Hematopoietic multipotent progenitor cell treated with erythropoietin and hydrocortisone succinate and interleukin-3 and kit ligand, for 6 days (in vitro differentiated cells): ENCODE measurements at places on chromosomes 11 and 22.

GRCh38 chr22:30704978-30705377, 10.3 kb downstream of the OSBP2 start:
- DNase-seq, result no peak

DNA sequence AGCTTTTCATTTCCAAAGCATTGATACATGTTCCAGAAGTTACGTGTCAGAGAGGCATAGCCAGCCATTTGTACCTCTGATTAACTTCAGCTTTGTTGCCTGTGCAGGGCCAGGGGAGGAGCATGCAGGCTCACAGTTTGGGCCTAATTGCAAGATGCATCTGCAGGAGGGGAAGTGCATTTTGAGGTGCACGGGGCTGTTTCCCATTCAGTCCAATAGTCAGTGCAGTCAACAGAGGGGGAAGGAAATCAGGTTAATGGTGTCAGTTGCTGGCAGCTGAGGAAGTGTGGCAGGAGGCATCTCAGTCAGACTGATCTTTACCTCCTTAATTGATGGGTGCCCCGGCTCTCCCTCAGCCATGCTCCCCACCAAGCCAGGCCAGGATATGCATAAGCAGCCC, 39.3 kb downstream of the ABCC8 start:
- no peak for DNase-seq

DNA sequence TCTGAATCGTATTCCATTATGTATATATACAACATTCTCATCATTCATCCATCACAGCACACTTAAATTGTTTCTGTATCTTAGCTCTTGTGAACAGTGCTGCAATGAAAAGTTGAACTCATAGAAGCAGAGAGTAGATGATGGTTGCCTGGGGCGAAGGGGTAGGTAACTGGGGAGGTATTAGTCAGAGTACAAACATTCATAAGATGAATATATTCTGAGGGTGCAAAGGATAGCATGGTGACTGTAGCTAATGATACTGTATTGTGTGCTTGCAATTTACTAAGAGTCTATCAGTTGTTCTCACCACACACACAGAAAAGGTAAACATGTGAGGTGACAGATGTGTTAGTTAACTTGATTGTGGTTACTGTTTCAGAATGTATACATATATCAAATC, 12.6 kb upstream of the RFPL2 start:
- no peak for DNase-seq

- no peak for DNase-seq
These were observed 20.8 kb downstream of the TOB2 start for GRCh38 chr22:41425660-41426365.

DNA sequence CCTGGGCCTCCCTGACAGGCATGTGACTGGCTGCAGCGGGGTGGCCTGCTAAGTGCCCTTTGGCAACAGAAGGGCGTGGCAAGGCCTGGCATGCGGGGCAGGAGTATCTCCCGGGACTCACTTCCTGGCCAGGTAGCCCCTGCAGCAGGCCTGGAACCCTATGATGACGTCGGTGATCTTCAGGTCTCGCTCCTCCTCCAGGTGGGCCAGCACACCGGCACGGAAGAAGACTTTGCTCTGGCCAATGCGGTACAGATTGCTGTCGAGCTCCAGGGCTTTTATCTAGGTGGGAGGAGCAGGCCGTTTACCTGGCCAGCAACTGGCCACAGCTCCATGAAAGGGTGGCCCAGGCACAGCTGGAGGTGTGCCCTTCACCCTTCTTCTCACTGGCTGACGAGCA, 50.9 kb downstream of the APOL1 start:
- no peak for DNase-seq

DNA sequence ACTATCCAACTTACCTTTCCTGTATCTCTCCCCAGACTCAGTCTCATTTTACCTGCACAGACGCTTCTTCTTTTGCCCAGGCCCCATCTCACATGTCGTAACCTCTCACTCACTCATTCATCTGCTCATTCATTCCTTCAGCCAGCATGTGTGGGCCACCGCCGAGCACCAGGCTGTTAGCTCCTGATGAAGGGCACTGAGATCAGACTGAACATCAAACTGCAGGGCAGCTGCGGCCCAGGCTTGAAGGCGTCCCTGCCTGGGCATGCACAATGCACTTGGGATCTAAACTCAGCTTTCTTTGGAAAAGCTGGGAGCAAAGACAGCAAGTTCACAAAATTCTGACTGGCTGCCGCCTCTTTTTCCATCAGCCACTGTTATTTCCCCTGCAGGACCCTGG, 1456.3 kb downstream of the BRD1 start:
- DNase-seq, result no peak

DNA sequence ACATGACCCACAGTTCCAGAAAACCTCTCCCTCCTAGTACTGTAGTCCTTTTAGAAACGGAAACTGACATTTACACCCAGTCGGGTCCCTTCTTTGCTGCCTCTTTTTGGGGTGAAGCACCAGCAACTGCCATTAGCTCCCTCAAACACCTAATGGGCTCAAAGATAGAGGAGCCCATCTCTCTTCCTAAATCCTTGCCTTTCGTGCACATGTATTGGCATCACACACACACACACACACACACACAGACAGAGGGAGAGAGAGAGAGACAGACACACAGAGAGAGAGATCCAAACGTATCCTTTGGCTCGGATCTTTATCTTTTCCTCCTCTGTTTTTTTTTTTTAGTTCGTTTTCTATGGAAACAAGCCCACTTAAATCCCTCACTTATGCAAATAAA, 716 bp downstream of the GRM5 start:
- no peak for DNase-seq

DNA sequence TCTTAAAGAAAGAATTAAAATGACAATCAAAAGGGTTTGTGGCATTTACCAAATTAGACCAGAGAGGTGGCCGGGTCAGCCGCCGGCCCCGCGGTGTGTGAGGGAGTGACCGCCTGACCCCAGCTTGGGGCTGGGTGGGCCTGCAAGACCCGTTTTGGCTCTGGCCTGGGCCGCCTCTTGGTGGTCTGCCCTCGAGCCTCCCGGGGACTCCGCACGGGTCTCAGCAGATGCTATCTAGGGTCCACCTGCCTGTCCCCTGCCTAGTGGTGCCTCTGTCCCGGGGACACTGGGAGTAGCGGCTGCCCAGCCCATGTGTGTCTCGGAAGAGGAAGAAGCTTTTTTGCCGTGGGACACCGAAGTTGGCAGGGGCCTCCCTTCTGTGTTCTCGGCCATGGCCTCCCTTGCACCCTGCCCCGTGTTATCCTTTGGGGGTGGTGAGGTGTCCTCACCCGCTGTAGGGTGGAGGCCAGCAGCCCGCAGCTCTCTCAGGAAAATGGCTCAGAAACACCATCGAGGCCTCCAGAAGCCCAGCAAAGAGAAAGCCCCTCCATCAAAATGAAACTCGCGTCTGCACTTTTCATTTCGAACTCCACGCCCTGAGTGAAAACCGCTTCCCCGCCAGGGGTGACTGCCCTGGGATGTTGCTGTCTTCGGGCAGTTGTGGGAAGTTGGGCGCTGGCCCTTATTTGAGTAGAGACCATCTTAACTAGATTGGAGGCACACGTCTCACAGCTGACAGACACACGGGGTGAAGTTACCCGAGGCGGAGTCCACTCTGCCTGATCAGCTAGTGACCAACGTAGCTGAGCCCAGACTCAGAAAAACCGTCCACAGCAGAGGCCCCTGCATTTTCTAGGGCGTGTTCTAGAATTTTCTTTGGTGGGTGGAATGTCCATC, 8.0 kb downstream of the CCND1 start:
- DNase-seq, result no peak

DNA sequence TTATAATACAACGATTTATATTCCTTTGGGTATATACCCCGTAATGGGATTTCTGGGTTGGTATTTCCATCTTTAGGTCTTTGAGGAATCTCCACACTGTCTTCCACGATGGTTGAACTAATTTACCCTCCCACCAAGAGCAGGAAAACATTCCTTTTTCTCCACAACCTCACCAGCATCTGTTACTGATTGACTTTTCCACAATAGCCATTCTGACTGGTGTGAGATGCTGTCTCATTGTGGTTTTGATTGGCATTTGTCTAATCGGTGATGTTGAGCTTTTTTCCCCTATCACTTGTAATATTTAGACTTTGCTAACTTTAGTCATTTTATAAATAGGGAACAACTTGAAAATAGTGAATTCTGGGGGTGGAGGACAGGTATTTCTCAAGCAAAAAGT, 58.1 kb downstream of the PPFIA1 start:
- DNase-seq, result no peak

- DNase-seq, result peak; percentile 82
These were observed 511 bp downstream of the PKDREJ start for GRCh38 chr22:46262449-46263215.

DNA sequence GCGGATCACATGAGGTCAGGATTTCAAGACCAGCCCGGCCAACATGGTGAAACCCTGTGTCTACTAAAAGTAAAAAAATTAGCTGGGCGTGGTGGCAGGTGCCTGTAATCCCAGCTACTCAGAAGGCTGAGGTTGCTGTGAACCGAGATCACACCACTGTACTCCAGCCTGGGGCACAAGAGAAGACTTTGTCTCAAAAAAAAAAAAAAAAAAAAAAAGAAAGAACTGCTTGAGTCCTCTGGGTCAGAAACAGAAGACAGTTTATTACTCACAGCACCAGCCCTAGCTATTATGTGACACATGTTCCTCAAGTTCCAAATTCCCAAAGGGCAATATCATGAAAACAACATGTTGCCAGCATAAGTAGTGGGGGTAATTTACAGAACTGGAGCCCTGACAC, 1014.1 kb upstream of the RAG2 start:
- DNase-seq, result no peak

GRCh38 chr11:109993786-109994185, 99.4 kb upstream of the ZC3H12C start:
- no peak for DNase-seq

DNA sequence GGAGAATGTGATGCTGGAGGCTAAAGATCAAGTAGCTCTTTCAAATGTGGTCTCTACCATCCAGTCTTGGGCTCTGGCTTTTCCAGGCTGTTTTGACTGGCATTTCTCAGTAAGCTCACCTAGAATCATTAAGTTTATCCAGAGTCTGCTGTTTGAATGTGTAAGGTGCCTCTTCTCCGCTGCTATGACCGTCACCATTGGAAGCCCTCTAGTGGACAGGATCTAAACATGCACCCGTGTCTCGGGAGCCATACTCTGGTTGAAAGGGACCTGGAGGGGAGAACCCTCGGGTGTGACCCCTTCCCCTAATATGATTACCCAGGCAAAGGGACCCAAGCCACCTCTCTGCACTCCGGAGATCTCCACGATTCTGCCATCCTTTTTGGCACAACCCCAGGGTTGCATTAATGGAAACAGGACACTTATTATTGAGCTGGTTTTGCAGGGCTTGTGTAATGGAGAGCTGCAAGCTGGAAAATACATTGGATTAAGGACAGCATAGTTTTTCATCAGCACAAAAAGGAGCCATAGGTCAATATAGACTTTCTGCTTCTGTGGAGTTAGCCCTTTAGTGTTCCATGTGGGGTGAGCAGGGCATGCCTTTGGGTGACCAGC, 191.0 kb upstream of the LARGE1 start:
- DNase-seq, result peak; percentile 47

DNA sequence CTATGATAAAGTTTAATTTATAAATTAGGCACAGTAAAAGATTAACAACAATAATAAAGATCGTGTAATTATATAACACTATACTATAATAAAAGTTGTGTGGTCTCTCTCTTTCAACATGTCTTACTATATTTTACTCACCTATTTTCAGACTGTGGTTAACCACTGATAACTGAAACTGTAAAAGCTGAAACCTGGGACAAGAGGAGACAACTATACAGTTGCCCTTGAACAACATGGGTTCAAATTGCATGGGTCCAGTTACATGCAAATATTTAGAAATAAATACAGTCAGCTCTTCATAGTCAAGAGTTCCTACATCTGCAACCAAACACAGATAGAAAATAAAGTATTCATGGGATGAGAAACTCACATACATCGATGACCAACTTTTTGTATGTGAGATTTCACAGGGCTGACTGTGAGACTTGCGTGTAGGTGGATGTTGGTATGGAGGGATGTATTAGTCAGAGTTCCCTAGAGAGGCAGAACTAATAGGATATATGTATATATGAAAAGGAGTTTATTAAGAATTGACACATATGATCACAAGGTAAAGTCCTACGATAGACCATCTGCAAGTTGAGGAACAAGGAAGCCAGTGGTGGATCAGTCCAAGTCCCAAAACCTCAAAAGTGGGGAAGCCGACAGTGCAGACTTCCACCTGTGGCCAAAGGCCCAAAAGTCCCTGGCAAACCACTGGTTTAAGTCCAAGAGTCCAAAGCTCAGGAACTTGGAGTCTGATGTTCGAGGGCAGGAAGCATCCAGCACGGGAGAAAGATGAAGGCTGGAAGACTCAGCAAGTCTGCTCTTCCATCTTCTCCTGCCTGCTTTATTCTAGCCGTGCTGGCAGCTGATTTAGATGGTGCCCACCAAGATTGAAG, 359.5 kb downstream of the INSC start:
- DNase-seq, result no peak

DNA sequence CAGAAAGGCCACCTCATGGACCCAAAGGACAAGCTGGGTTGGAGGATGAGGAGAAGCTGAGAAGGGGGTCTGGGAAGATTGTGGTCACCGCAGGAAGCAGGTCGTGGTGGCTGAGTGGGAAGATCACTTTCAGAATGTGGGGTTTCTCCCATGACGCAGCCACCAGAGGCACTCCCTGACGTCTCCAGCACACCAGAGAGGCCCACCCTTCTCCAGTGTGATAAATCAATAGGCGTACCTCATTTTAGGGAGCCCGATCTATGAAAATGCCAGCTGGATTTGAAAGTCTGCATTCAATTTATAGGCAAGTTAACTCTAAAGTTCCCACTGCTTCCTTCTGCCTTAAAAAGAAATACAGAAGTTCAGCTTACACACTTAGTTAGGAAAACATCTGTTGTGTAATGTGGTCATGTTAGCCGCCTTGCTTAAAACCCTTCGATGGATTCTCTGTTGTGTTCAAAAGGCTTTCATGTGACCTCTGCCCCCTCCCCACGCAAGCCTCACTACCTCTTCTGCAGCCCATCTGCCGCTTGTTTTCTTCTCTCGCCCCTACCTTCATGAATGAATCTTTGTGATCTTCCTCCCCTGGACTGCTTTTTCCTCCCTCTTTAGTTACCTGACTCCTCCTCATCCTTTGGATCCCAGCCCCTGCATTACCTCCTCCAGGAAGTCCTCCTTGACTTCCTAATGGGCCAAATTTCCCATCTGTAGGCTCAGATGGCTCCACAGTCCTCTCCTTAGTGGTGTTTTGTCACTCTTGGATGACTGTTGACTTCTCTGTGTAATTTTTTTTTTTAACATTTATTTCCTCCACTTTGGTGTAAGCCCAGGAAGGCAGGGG, 10.7 kb downstream of the TSPAN18 start:
- no peak for DNase-seq

- no peak for DNase-seq
These were observed 755.7 kb downstream of the KCNA4 start for GRCh38 chr11:29260939-29261705.

GRCh38 chr22:22931557-22932270, 44.1 kb downstream of the IGLL5 start:
- DNase-seq, result no peak

GRCh38 chr11:17883946-17884345, 128.9 kb downstream of the SERGEF start:
- no peak for DNase-seq

DNA sequence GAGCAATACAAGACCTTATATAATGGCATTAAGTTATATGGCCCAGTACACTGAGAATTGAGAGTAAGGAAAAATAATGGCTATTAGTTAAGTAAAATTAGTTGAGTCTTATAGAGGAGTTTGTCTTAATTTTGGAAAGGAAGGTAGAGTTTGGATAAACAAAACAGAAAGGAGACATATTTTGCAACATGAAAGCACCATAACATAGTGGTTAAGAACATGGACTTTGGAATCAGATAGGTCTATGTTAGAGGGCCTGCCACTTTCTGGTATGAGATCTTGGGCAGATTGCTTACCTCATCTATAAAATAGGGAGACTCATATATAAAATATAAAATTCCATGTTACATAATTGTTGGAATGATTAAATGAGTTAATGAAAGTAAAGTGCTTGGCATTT, 68.9 kb downstream of the CSTPP1 start:
- peak; percentile 40 for DNase-seq
